NCI-H1417 (cell line): ENCODE measurements at places on chromosomes 5 and 9.

DNA sequence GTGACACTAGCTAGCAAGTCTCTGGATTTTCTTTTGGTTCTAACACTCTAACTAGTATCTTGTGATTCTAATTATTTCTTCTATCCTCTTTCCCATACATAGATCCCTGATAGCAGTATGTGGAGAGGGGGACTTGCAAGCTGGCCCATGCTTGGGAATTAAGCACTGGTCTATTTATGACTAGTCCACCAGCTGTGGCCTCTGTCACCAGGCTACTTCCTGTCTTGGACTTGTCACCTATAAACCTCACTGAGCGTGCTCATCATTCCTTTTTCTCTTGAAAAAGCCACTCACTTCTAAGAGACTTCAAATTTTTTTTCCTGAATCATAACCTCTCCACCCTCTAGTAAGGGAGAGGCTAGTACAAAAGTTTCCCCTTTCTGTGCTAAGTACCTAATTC lies 32.3 kb upstream of the MAMDC2 start:
- no peak for DNase-seq

GRCh38 chr9:131888923-131889322 lies 149.0 kb upstream of the RAPGEF1 start:
- DNase-seq: no peak

GRCh38 chr9:80146466-80146865 lies 574.7 kb downstream of the TLE4 start:
- no peak for DNase-seq

- DNase-seq: no peak
Observed at GRCh38 chr9:115194216-115194615, 76.3 kb upstream of the TNC start.

DNA sequence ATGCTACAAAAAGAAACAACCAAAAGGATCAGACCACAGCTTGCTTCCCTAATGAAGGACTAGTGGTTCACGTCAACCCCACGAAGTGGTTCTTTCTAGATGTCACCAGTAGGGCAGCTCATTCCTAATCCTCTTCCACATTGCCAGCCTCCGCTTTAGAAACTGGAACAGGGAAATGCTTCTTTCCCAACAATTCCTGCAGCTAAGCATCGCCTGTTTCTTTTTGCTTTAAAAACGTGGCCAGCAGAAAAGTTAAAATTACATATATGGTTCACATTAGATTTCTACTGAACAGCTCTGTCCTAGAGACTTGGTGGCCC lies 100.2 kb downstream of the MTX3 start:
- DNase-seq: no peak
